ENCODE measurements at places on chromosomes 5 and 9.
A peak's percentile ranks its signal among the peaks of the same experiment; 100 is the strongest.

GRCh38 chr9:96061293-96061987 is 185.9 kb downstream of the ERCC6L2 start:
- DNase-seq = no peak

GRCh38 chr5:14184082-14184481 is 40.9 kb downstream of the TRIO start:
- DNase-seq = no peak

- DNase-seq = no peak
These were observed 124.5 kb downstream of the EGFLAM start for GRCh38 chr5:38382898-38383297.

DNA sequence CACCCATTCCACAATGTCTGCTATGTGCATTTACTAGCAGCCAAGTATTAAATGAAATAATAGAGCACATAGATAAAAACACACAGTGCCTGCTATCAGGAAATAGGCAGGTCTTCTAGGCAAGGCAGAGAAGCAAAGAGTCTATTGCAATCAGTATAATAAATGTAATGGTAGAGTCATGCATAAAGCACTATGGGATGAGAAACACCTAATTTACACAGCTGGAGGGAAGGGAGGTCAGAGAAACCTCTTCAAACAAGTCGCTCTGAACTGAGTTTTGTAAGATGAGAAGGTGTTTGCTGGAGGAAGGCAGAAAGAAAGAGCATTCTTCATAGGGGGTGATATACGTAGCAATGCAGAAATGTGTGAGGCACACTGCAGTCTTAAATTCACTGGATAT is 341.0 kb upstream of the DMAC1 start:
- DNase-seq = no peak

GRCh38 chr9:132833550-132834121 is 44.4 kb downstream of the AK8 start:
- DNase-seq = no peak

- DNase-seq = peak; percentile 38
These were observed 44.8 kb downstream of the ANXA2R start for GRCh38 chr5:42995360-42995751.

- no peak for DNase-seq
These were observed 371.5 kb upstream of the KLF4 start for GRCh38 chr9:107861075-107861474.

Data from brain pericyte (primary cell).